CD4-positive, alpha-beta T cell treated with Interleukin-17A for 1 hour (primary cell): ENCODE measurements at places on chromosomes 16 and 17.
A peak's percentile ranks its signal among the peaks of the same experiment; 100 is the strongest.

DNA sequence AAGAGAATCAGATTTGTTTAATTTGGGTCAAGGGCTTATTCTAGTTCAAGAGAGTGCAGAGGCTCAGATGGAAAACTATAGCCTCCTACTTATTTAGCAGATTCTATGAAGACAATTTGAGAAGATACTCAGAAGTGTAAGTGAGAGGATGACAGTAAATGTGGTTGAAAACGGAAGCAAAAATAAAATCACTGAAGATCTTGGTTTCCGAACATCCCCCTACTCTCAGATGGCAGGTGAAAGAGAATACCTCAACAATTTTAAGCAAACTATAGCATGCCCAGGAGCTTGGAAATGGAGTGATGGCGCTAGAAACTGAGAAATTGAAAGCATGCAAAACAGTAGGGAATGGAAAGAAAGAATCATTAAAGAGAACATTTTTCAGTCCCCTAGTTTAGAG, 705.5 kb upstream of the CDH8 start:
- DNase-seq: no peak

DNA sequence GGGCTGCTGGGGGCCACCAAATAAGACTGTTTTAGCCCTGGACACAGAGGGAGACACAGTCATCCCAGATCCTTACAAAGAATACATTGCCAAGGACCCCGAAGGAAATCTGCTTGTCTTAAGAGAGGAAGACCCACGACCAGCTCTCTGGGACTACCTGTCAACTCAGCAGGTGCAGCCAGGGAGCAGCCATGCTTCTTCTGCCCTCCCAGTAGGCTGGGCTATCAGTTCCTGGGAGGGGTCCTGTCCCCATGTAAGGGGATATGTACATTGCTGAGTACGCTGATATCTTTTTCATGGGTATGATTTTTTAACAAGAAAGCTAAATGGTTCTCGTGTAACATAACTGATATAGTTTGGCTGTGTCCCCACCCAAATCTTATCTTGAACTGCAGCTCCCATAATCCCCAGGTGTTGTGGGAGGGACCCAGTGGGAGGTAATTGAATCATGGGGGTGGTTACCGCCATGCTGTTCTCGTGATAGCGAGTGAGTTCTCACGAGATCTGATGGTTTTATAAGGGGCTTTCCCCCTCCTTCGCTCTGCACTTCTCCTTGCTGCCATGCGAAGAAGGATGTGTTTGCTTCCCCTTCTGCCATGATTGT, 11.3 kb downstream of the SSTR2 start:
- no peak for DNase-seq

GRCh38 chr16:88130016-88130415, 178.8 kb downstream of the BANP start:
- no peak for DNase-seq

GRCh38 chr17:8885967-8886684, 18.7 kb upstream of the PIK3R6 start:
- DNase-seq: no peak

DNA sequence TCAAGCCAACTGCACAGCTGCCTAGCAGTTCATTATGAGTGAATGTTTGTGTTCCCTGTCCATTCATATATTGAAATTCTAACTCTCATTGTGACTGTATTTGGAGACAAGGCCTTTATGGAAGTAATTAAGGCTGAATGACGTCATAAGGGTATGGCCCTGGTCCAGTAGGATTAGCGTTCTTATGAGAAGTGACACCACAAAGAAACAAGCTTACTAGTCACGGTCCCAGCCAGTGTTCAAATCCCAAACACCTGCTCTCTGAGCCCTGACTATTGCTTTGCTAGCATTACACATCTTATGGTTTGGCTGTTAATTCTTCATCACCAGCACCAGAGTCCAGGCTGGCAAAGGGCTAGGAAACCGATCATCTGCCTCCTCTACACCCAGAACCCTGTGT, 2.2 kb downstream of the ZNF668 start:
- no peak for DNase-seq

GRCh38 chr16:58266336-58266735, 28.5 kb downstream of the PRSS54 start:
- DNase-seq: no peak

DNA sequence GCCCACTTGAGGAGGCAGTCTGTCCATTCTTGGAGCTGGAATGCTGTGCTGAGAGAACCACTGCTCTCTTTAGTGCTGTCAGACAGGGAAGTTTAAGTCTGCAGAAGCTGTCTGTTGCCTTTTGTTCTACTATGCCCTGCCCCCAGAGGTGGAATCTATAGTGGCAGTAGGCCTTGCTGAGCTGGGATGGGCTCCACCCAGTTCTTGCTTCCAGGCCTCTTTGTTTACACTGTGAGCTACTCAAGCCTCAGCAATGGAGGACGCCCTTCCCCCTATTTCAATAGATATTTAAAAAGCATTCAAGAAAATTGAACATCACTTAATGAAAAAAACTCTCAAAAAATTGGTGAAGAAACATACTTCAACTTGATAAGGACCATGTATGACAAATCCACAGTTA, 313.5 kb downstream of the PHKB start:
- no peak for DNase-seq

DNA sequence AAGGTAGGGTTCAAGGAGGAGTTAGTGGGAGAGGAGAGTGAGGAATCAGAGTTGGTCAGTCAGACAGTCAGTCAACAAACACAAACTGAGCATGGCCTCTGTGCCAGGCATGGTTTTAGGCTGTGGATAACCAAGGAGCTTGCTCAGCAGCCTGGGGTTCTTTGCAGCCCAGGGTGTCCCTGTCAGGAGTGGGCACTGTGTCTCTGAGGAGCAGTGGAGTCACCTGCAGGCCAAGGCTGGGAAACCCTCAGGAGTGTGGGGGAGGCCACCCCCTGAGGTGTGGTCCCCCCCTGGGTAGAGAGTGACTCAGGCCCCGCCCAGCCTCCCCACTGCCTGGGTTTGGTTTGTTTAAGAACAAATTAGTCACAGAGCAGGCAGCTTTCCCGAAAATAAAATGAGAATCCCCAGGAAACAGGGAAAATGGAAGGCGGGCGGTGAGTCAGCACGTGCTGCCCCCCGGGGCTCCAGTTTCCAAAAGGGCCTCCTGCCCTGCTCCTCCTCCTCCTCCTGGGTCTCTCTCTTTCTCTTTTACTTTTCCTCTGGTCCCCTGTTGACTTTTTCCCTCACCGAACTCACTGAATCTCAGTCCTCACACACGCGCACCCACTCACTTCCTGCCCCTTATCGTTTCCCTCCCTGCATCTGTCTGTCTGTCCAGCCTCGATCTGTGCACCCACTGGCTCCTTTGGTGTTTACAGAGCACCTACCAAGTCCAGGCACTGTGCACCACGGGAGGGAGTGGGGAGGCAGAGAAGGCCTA, 44.3 kb downstream of the SOCS3 start:
- DNase-seq: peak; percentile 25

DNA sequence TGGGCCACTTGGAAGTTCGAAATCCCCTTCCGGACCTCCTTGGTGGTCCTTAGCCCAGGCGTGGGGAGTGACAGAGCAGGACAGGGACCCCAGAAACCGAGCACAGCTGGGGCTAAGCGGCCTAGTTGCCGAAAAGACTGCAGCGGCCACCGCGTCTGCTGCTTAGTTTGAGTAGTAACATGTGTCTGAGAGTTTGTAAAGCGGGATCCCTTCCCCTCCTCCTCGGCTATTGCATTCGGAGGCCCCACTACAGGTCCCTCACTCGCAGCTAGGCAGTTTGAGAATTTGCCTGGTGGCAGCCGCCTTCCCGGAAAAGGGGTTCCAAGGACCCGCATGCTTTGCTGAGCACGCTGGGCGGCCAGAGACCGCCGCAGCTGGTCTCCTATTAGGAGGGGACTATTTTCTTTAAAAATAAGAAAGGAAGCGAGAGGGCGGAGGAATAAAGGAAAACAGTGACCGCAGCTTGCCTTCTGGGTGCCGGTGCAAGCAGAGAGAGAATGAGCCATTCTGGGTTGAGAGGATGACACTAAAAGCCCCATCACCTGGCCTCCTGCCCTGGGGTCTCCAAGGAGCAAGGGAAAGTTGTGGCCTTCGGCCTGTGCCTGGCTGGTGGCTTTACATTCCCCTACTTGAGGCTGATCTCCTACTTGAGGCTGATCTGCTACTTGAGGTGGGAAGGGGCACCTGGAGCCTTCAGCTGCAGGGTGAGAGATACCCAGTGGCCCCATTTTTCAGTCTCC, 1.1 kb upstream of the HOXB5 start:
- DNase-seq: no peak

- peak; percentile 69 for DNase-seq
Observed at GRCh38 chr17:40371261-40371929, 6.9 kb upstream of the GJD3 start.

DNA sequence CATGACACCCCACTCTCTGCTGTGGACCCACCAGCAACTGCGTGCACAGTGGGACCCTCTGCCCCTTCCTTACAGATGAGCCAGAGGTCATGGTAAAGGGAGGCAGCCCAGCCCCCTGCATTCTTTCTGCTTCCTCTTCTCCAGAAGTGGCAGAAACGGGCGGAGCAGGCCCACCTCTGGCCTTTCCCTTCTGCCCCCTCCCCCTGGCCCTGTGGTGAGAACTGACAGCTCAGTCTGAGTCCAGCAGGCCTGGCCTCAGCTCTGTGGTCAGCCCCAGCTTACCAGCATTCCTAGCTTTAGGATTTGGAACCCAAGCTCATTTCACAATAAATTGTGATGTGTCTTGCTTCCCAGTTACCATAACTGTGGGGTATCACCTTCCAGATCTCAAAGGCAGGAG, 4.8 kb upstream of the ANKRD11 start:
- no peak for DNase-seq

- DNase-seq: no peak
Observed at GRCh38 chr16:88499292-88499691, 46.2 kb downstream of the ZFPM1 start.

- DNase-seq: no peak
Observed at GRCh38 chr17:79495665-79496064, 115.2 kb downstream of the RBFOX3 start.

- no peak for DNase-seq
Observed at GRCh38 chr17:32719689-32720088, 157.2 kb downstream of the MYO1D start.

DNA sequence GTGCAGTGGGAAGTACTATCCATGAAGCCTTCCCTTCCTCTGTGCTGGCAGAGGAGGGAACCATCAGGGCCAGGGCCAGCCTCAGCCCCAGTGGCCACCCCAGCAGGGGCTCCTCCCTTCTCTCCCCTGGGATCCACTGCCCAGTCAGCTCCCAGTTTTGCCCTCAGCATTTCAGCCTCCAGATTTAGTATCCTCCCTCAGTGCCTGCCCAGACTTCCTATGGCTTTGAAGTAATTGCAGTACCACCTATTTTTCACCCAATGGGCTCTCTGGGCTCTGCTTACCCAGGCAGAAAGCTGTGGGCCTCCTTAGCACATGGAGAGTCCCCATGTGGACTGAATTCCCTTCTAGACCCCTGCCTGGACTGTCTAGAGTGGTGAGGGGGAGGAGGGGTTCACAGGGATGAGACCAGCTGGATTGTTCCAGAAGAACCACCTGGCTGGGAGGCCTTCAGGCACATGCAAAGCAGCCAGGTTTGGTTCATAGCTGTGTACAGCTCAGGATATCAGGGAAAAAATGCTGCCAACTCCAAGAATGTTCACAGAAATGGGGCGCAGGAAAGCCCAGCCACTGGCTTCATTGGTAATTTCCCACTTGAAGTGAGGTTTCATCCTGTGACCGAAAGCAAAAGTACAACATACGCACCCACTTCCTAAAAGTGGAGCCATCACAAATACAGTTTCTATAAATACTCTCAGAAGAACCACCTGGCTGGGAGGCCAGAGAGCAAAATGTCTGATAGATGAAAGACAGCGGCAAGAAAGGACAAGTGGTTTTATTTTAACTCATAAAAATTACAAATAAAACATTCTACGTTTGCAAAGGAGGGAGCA, 15.2 kb upstream of the HERPUD1 start:
- peak; percentile 67 for DNase-seq

DNA sequence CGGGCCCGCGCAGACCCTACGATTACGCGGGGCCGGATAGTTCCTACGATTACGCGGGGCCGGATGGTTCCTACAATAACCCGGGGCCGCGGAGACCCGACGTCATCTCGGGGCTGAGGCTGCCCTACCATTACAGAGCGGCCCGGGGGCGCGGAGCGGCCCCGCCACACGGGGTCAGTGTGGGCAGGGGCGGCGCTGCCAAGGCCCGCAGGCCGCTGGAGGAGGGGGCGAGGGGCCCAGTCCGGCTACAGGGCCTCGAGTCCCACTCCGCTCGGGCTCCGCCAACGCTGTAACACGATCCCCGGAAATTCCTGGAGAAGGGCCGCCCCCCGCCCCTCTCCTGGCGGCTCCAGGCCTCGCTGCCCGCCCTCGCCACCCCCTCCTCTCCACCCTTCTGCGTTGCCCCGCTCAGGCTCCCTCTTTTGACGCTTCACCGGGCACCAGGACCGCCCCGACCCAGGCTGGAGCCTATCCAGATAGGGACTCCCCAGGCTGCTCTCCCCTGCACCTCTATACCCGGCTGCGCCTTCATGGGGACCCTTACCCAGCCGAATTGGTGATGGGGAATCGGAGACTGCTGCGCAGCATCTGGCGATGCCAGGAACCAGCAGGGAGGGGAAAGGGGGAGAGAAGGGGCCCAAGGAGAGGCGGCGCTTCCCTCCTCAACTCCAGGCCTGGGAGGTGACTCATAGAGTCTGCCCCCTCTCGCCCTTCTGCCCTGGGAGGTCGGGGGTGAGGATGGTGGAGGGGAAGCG, at the start of gene RAB34:
RAB34 (minus strand) TSS at position 291 of the 755 bp plus-strand sequence. CDS start 602 bp downstream, outside the sequence.
- no peak for DNase-seq

DNA sequence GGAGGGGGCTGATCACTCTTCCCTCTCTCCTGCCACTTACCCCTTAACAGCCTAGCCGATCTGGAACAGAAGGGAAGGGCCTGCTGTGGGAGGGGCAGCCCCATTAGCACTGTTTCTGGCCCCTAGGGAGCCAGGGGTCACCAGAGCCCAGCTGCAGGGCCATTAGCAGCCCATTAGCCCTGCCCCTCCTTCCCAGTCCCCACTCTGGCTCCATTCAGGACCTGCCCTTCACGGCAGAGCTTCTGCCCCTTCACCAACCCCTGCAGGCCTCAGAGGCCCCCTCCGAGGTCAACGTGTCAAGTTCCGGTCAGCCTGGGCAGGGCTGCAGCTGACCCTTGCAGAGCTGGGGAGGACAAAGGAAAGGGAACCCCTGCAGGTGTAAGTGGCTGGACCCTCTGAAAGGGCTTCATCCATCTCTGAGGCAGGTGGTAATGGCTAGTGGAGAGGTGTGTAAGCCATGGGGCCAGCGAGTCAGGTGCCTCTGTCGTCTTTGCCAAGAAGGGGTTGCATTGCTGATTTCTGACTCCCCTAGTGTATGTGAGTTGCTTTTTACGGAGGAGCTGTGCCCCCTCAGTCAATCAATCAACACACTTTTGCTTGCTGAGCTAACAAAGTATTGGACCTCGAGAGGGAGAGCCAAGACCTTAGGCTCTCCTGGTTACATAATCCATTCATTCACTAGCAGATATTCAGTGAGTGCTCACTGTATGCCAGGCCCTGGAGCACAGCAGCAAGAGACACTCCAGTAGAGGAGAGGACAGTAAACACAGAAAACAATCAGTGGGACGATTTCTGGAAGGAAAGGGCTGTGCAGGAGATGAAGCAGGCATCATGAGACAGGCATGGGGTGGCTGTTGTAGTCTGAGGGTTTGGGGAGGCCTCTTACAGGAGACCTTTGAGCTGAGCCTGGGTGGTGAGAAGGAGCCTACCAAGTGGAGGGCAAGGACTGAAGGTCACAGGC, 18.2 kb upstream of the KCNJ12 start:
- no peak for DNase-seq
